ENCODE measurements at places on chromosomes 1 and 21. TPM values are rescaled to one million over a fixed set of nuclear protein-coding genes. Genes with fewer than 3 reads are reported as not detected.

DNA sequence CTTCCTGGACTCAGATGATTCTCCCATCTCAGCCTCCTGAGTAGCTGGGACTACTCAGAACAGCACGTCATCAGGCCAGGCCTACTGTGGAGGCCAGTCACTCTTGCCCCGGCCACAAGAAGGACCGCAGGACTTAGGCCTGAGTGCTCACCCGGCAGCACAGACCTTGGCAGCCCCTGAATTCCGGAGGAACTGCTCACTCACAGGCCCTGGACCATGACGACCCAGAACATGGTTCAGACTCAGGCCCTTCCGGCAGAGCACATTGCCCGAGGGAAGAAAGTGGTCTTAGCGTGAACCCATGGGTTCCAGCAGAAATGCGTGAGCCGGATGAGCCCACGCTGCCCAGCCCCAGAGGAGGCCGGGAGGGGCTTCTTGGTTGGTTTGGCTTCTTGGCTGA lies 177.3 kb upstream of the TMEM51 start:
- no peak for DNase-seq

DNA sequence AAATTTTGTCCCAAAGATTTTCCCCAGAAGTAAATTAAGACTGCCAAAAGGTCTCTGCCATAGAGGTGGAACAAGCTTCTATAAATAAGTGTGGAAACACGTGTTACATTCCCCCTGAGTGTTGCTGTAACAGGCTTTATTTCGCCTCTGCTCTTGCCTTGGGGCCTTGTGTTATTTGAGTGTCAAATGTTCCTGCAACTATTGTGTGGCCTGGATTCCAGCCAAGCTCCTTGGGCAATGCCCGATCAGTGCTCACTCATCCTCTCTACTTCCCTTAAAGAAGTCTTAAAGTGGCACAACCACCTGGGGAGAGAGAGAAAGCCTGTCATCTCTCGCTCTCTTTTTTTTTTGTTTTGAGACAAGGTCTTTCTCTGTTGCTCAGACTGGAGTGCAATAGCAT lies 156.7 kb downstream of the NR5A2 start:
- peak; percentile 84 for DNase-seq

The GUCA2A gene
- total RNA-seq = not detected

GRCh38 chr1:61978796-61979195 lies 215.9 kb upstream of the L1TD1 start:
- no peak for DNase-seq

- DNase-seq = no peak
Measured at GRCh38 chr1:11126569-11126968, 26.9 kb upstream of the EXOSC10 start.

The FAM72C gene
- total RNA-seq = 10.2 TPM

The CCDC27 gene
- total RNA-seq = not detected
